Left colon (tissue), 2 donors: ENCODE measurements at places on chromosomes 2 and 18. TPM values are rescaled to one million over a fixed set of nuclear protein-coding genes. Genes with fewer than 3 reads are reported as not detected.

The TDRD15 gene
- 0.06 TPM for total RNA-seq

The CSRNP3 gene
- 2.7 TPM for total RNA-seq

GRCh38 chr2:217045700-217046475 is 186.0 kb upstream of the TNP1 start:
- no peak for DNase-seq

- no peak for DNase-seq
Observed at GRCh38 chr2:220332886-220333285, 705.5 kb downstream of the SLC4A3 start.

The CDK5R2 gene
- 0.22 TPM for total RNA-seq

The BIN1 gene
- total RNA-seq: 34.3 TPM

- no peak for DNase-seq
Observed at GRCh38 chr2:25131253-25131566, 37.2 kb downstream of the POMC start.

The CNTNAP5 gene
- not detected for total RNA-seq

The TACR1 gene
- 0.34 TPM for total RNA-seq

The GPR45 gene
- total RNA-seq: not detected

GRCh38 chr2:129813404-129813803 is 166.1 kb upstream of the RAB6C start:
- no peak for DNase-seq

The CFAP65 gene
- 0.39 TPM for total RNA-seq

GRCh38 chr2:133667085-133667484 is 98.8 kb upstream of the NCKAP5 start:
- DNase-seq: no peak

- DNase-seq: no peak
Observed at GRCh38 chr2:111703759-111704158, 180.2 kb downstream of the ANAPC1 start.

DNA sequence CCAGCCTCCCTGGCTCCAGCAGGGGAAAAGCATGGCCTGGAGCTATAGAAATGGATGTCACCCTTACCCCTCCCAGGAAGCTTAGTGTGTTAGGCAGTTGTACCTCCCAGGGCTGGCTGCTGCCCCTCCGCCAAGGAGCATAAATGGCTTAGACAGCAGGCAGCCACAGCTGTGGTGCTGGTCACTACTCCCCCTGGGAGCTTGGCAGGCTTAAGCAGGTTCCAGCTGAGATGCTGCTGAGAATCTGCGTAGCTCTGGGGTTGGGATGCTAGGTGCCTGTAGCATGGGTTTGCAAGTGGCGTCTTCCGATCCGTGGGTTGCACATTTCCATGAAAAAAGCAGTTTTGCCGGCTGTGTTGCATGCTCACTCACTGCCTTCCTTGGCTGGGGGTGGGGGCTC is 369.7 kb downstream of the CTNNA2 start:
- no peak for DNase-seq

DNA sequence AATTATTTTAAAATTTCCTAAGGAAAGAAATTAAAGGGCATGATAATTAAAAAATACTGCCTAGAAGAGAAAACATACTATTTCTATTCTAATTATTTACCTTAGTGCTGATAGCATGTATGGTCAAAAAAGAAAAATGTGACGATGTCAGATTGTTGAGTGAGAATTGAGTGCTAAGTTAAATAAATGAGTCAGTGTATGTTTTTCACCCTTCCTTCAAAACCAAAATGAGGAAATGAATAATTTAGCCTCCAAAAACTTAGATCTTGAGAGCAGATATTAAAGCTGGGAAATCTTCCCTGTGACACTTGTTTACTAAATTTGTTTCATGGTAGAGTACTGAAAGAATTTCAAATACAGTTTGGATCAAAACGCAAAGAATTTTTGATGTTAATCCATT is 58.6 kb upstream of the NYAP2 start:
- no peak for DNase-seq
